ENCODE measurements at places on chromosomes 2 and 18.

DNA sequence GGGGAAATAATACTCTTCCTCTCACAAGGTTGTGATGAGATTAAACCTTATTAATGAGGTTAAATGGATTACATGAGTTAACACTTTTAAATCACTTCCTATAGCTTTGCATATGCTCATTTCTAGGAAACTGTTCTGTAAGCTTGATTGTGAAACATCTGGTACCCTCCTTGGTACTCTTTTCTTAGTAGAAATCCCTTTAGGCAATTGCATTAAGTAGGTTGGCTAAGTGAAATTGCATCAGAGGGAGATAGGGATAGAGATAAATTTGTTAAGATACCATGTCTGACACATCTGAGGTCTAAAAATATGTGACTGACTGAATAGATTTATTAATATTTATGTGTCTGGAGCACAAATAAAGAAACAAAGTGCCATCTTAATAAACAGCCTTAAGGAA is 275.9 kb upstream of the MAP2 start:
- DNase-seq: no peak

DNA sequence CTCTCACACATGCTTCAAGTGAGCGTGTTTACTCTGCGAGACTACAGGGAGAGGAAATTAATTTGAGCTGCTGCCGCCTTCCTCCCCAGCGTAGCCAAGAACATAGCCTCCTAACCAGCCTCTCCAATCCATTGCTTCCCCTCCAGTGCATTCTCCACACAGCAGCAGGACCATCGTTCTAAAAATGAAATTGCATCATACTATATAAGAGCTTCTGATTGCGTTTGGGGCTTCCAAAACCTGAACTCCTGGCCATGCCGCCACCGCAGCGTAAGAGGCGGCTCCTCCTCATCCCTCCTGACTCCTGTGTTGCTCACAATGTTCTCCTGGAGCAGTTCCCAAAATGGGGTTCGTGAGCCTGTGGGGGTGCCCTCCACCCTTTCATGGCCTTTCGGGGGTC is 142.1 kb downstream of the MYT1L start:
- DNase-seq: no peak

DNA sequence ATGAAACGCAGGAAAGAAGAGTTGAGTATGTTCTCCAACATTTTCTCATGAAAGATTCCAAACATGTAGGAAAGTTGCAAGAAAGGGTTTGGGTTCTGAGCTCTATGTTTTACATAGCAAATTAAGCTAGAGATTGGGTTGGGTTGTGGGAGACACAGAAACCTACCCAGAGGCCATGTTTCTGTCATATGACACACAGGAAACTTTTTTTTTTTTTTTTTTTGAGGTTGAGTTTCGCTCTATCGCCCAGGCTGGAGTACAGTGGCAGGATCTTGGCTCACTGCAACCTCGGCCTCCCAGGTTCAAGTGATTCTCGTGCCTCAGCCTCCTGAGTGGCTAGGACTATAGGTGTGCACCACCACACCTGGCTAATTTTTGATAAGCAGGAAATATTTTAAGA is 57.6 kb downstream of the DOCK10 start:
- DNase-seq: no peak

DNA sequence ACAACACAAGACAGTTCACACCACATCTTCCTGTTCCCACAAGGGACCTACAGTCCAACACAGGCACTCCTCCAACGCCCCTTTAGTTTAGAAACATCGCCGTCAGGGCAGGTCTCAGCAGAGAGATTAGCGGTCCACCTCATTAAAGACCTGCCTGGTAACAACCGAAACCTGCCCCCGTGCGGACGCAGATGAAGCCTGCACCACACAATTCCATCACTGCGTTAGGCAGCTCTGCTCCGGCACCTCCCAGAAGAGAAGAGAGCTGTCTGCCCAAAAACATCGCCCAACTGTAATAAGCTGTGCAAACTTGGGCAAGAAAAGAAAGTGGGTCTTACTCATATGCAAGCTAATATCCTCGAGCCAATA is 32.7 kb downstream of the ZNF516 start:
- no peak for DNase-seq

GRCh38 chr18:34207344-34207851 is 17.3 kb downstream of the NOL4 start:
- no peak for DNase-seq

DNA sequence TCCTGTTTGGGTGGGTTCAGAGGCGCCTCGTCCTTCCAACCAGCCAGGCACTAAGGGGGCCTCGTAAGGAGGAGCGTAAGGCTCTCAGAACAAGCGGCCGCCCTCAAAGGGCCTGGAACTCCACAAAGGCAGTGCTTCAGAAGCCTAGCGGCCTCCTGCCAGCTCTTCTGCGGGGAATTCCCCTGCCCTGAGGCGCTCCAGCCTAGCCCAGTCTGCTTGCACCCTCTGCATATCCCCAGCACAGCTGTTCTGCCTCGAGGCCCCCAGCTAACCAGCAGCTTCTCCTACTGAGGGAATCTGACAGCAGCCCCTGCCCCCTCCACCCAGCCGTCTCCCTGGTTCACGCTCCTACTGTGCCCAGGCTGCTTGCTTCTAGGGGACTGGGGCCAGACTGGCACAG is 265.9 kb downstream of the TFCP2L1 start:
- DNase-seq: no peak

DNA sequence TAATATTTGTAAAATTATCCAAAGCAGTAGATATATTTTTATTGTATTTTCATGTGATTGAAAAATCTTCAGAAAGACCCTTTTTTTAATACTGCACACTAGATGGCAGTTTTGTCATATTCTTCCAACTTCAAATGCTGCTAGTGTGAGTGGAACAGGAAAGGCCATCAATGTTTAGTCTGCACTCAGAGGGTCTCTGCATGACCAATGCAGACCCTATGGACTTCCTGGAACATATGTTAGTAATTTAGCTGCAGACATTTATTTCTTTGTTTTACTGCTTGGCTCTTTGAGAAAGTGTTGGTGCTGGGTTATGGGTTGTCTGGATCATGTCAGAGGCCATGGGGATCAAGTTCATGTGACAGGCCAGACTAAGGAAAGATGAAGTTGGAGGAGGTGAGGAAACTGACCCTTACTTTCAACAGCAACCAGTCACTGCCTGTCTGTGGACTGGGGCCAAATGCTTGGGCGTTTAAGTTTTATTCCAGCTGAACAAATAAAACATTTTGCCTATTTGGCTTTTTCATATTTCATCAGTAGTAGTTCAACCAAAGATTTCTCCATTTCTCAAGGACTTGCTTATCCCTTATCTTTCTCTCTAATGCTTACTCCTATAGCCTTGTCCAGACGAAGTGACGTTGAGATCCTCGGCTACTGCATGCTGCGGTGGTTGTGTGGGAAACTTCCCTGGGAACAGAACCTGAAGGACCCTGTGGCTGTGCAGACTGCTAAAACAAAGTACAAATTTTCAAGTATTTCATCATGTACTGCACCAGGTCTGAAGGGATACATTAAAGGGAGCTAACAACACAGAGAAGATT is 84.8 kb downstream of the VRK2 start:
- DNase-seq: no peak

DNA sequence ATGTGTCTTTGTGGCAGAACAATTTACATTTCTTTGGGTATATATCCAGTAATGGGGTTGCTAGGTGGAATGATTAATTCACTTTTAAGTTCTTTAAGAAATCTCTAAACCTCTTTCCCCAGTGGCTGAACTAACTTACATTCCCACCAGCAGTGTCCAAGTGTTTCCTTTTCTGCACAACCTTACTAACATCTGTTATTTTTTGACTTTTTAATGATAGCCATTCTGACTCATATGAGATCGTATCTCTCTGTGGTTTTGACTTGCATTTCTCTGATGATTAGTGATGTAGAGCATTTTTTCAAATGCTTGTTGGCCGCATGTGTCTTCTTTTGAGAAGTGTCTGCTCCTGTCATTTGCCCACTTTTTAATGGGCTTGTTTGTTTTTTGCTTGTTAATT is 43.1 kb upstream of the PTH2R start:
- no peak for DNase-seq

- DNase-seq: no peak
Measured at GRCh38 chr18:5122272-5122671, 74.8 kb downstream of the AKAIN1 start.

GRCh38 chr2:67256892-67257291 is 140.2 kb upstream of the ETAA1 start:
- no peak for DNase-seq

DNA sequence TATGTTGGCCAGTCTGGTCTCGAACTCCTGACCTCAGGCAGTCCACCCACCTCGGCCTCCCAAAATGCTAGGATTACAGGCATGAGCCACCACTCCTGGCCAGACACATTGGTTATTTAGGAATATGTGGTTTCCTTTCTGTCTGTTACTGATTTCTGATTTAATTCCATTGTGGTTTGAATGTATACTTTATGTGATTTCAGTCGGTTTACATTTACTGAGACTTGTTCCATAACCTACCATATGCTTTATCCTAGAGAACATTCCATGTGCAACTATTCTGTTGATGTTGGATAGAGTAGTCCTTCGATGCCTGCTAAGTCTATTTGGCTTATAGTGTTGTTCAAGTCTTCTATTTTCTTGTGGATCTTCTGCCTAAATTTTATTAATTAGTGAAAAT is 1.6 kb upstream of the CCL20 start:
- no peak for DNase-seq

DNA sequence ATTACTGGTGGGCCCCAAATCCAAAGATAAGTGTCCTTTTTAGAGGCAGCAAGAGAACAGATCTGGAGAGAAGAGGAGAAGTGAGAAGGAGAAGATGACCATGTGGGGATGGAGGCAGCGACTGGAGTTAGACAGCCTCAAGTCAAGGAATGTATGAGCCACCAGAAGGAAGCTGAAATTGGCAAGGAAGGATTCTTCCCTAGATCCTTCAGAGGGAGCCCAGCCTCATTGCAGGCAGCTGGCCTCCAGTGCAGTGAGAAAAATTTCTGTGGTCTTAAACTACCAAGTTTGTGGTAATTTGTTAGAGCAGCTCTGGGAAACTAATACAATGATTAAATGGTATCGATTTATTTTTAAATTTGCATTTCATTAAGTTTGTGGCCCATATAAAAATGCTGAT is 167.9 kb downstream of the NCKAP5 start:
- DNase-seq: no peak

- no peak for DNase-seq
Measured at GRCh38 chr2:171018522-171018921, 89.5 kb downstream of the GORASP2 start.

GRCh38 chr2:77008853-77009252 is 513.3 kb downstream of the LRRTM4 start:
- no peak for DNase-seq

DNA sequence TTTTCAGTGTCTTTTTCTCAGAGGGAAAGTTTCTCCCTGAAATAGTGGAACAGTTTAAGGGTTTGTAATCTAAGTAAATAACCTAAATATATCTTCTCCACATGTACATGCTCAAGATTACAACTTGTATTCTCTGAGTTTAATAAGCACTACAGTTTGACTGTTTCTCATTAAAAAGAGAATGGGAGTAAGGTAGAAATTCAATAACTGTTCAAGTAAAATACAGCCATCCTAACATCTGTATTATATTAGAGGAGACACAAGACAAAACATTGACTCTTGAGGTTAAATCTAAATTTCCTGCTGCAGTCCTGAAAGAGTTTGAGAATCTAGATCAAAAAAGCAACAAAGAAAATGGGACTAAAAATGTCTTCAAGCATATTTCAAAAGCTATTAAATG is 73.0 kb upstream of the ZNF397 start:
- DNase-seq: no peak

- DNase-seq: no peak
Measured at GRCh38 chr2:96874198-96874831, 4.4 kb upstream of the SEMA4C start.

GRCh38 chr18:58819051-58819450 is 45.6 kb upstream of the ZNF532 start:
- DNase-seq: no peak

- DNase-seq: no peak
Measured at GRCh38 chr2:73982140-73982617, 2.5 kb upstream of the TET3 start.

- no peak for DNase-seq
Measured at GRCh38 chr2:200125444-200126284, 170.3 kb downstream of the MAIP1 start.

- DNase-seq: no peak
Measured at GRCh38 chr18:48335829-48336228, 73.4 kb downstream of the ZBTB7C start.

DNA sequence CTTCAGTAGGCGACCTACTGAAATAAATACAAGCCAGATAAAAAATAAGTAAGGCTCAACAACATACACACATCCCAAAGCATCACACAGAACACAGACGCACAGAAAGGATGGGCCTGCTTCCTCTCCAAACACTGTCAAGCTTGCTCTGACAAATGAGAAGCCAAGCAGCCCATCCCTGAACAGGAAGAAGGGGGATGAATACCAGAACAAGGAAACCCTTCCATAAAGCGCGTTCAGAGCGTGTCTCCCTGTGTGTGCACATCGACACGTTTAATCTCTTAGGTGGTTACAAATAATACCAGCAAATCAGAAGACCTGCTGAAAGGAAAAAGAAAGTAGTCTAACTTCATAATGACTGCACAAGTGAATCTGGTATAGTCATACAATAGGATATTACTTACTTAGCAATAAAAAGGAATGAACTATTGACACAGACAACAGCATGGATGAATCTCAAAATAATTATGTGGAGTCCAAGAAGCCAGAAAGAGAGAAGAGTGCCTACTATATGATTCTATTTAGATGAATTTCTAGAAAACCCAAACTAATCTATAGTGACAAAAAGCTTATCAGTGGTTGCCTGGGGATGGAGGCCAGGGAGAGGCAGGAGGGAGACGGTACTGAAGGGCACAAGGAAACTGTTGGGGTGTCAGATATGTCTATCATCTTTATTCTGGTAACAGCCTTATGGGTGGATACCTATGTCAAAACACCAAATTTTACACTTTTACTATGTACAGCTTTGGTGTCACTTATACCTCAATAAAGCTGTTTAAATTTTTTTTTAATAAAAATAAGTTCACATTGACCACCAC is 26.8 kb downstream of the MBOAT2 start:
- no peak for DNase-seq

GRCh38 chr2:178860551-178860950 is 53.3 kb upstream of the TTN start:
- DNase-seq: no peak

All from activated gamma-delta T cell treated with anti-CD3 and anti-CD28 coated beads, Interleukin-2, amount 50 U/mL, for 16 hours (primary cell).